Naive thymus-derived CD4-positive, alpha-beta T cell (primary cell): ENCODE measurements at places on chromosomes 7 and 10.

DNA sequence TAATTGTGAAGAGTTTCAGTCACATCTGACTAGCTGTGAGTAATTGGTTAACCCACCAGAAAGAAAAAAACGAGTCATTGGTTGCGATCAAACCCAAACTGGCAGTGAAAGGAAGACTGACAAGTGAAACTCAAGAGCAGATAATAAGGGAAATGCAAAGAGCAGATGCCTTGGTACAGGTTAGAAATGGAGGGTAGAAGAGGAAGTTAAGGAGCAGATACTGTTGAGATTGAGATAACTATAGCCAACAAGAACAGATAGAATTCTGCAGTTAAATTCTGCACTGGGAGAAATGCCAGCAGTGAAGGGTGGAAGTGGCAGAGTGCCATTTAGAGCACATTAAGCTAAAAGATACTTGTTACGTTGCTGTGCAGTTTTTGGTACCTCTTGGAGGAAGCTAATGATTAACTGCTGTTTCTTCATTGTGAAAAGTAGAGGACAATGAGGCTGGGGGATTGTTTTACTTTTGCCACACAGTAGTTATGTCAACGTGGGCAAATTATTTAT, 65.8 kb downstream of the CDK13 start:
- no peak for DNase-seq

DNA sequence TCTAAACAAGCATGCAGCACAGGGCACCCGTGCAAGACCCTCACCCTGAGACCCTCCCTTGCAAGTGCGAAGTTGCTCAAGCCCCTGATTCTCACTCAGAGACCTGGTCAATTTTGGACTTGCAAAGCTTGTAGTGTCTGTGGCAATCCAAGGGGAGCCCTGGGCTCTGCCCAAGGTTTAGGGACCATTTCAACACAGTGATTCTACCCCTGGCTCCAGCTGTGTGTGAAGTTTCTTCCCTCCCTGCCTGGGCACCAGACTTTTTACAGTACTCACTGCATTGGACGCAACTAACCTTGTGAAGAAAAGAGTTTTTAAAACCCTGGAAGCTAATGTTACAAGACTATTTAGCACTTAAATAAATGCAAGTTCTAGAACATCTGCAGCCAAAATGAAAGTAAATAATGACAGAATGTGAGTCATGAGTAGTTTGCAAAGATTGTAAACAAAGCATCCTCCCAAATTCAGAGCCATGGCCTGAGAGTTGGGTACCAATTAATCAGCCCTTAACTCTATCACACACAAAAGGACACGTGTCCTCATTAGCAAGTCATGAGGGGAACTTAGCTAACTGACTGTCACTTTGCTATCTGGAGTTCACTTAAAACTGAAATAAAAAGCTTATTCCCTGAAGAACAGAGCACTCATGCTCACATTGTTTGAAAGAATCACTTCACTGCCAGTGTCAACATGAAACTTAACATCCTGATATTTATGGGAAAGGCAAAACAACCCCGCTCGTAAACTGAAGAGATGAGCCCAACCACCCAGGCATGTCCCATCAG, 48.1 kb downstream of the RGS10 start:
- no peak for DNase-seq

GRCh38 chr10:23448802-23449570, 10.1 kb downstream of the OTUD1 start:
- DNase-seq: peak; percentile 54

DNA sequence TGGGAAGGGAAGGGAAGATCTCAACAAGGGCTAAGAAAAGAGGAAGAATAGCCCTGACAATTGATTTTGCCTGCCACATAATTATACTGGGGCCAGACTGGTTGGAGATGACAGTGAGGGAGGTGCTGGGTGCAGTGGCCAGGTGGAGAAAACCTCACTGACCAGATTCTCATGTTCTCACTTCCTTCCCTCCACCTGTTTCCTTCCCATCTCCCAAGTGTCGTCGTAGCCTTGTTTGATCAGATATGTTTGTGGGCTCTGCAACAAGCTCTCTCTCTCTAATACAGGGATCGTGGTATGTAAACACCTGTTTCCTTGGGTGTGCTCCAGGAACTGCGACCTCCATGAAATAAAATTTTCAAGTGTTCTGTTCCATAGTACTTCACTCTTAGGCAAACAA, 60.2 kb downstream of the VCL start:
- DNase-seq: no peak

DNA sequence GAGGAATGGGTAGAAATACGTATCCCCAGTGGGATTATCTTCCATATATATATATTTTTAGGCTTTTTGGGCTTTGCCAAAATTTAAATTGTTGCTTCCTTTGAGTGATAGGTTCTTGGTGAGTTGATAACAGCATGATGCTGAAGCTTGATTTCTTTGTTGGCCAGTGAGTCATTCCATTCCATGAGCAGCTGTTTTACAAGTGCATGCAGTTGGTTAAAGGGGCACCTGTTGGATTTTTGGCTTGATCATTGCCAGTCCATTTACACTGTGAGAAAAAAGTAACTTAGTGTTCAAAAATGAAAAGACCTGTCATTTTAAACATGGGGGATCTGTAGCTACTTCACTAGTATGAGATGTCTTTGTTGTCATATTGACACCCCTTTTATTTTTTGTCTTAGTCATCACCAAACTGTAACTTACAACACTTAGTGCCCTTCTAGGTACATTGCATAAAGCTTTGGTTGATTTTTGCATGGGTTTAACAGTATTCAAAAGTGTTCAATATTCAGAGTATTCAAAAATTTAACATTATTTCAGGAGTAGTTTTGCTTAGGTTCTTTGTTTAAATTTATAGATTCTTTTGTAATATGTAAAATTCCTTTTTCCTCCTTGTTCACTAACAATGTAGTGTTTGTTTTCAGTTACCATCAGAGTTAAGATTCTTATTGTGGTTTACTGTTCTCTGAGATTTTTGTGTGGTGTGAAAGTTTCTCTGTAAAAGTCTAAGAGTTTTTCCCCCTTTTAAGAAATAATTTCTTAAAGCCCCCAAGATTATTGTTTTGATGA, 8.8 kb downstream of the AKAP9 start:
- no peak for DNase-seq

DNA sequence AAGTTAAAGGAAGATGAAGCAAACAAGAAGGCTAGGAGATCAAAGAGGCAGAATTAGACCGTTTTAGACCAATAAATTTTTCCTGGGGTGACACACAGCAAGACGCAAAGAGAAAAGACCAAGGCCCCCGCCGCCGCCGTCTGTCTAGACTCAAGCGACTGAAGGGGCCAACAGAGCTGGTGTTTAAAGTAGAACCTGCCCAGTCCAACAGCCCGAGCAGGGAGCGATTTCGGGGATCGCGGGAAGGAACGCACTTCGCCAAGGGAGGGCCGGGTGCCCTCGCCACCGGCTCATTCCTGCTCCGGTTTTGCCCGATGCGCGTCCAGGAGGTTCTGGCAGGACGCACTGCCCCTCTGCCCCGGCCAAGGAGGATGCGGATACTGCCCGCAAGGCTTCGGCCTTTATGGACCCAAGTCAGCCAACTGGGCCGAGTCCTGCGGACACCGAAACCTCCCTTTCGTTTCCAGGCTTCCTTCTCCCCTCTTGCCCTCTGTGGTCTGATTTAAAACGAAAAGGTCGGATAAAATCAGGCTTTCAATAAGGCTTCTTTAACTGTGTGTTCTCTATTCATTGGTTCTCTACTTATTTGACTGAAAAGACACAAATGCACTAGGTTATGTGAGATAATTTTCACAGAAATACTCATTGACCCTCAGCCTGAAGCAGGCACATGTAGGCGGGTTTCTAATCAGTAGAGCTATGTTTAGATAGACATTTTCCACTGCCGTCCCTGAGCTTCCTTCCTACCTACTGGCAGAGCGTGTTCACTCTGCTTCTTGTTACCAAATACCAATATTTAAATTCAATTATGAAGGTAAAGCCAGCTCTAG, 2.2 kb upstream of the HOXA7 start:
- no peak for DNase-seq

DNA sequence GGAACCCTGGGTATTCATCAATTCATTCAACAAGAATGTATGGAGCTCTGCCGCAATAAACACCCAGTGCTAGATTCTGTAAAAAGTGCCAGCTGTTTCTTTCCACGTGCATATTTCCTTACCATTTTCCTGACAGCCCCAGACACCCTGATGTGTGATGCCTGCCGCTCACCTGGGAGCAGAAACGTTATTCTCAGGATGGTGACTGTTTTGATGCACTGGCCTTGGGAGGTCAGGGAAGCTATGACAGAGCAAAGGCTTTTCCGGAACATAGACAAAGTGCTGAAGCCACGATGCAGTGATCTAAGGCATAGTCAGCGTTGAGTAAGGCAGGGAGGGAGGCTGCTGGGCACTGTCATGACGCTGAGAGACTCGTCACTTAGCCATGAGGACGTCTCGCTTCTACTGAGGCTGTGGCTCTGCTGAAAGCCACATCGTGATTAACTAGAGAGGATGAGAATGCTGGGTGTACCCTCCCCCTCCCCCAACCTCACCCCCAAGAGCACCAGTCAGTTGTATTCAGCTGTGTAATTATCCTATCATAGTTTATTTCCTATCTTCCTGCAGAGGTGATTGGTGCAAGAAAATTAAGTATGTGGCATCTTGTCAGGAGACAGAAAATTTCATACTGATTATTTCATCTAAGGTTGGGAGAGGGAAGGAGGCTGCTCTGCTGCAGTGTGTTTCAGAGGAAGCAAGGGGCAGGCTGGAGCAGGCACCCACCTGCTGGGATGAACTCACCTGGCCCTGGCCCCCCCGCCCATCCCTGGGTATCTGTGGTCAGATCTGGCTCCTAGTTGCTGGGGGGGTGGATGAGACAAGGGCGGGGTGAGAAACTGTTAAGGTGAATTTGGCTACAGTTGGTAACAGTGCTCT, 48.8 kb upstream of the SMNDC1 start:
- DNase-seq: no peak

- peak; percentile 17 for DNase-seq
Observed at GRCh38 chr7:3722396-3722922, 421.4 kb downstream of the SDK1 start.

- no peak for DNase-seq
Observed at GRCh38 chr10:95445223-95445836, 115.8 kb downstream of the SORBS1 start.

DNA sequence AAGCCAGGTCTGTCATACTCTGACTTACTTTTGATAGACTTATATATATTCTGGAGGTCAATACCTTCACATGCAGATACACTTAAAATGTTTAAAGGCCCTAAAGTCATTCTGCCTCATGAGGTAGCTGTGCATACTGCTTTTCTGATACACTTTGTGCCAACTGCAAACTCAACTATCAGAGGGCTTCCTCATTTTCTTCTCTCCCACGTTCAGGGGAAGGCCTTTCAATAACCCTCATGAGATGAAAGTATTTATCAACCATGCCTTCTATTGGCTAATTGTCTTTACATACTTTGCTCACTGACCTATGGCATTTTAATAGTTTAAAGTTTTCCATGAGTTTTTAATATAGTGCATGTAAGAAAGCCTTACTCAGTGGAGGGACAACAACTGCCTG, 112.7 kb upstream of the AMPH start:
- DNase-seq: no peak

- peak; percentile 52 for DNase-seq
Observed at GRCh38 chr10:100826983-100827818, 81.8 kb downstream of the PAX2 start.

DNA sequence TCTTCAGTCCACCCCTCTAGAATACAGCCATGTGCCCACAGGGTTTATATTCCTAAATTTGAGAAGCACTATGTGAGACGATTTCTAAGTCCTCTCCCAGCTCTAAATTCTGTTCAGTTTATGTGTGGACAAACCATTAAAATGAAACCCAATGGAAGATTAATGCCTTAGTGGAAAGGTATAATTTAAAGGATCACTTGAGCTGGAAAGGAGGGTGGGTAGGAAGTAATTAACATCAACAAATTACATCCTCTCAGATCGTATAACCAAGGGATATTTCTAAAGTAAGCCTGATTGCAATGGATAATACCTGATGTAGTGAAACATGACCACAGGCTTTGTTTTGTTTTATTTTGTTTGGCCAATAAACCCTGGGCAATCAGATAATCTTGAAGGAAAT, 511.0 kb upstream of the COBL start:
- no peak for DNase-seq

- DNase-seq: no peak
Observed at GRCh38 chr7:100191775-100192174, 14.1 kb downstream of the STAG3 start.

DNA sequence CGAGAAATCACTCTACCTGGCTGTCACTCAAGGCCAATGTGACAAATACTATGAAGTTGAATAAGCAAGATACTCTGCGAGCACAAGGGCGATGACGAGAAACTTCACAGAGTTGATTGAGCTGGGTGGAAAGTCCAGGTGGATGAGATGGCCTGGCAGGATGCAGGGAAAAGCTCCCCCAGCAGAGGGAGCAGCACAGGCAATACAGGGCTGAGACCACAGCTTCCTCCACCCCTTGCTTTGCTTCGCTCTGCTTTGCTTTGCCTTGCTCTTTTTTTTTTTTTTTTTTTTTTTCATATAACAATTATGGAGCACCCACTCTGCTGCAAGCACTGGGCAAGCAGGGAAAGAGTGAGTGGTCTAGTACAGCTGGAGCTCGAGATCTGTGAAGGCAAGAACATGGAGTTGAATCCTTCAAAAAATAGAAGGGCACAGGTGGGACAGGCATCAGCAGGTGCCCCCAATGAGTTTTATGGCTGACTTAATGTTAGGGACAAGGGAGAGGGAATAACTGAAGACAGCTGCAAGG, 88.3 kb downstream of the CABCOCO1 start:
- peak; percentile 58 for DNase-seq

DNA sequence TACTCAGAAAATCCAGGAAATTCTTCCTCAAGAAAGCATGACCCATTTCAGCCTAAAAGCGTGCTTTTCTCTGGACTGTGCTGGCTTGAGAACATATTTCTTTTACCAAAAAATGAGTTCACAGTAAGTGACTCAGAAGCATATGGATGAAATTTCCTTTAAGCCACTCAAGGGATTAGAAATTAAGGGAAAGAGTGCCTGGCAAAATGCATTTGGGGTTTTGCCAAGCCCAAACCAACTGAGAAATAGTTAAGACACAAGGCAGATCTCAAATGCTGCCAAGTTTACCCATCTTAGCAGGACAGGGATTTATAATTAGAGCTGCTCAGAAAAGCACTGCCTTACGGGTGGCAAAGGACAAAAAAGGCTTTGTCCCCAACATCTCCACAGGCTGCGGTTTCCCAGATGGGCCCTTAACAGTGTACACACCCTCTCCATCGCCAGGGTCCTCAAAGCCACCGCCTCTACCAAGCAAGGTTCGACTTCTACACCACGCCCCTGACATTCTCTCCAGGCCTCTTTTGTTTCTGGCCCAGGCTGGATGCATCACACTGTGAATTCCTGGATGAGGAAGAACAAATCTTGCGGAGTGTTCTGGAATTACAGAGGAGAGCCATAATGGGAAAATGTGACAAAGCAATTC, 30.1 kb upstream of the CDHR3 start:
- no peak for DNase-seq

DNA sequence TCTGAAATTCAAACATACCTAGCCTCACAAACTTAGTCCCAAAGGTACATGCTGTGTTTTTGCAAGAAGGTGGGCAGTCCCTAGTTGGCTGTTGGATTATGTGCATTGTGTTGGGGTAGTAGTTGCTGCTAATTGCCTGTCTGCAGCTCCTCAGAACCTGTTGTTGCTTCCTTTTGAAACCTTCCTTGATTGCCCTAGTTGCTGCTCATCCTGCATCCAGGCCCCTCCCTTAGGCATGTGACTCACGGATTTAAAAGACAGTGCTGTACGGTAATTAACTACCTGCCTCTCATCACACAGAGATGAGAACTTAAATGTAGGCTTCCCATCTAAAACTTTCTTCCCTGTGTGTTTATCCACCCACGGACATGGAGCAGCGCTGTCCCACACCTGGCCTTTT, 67.7 kb downstream of the BMPR1A start:
- DNase-seq: no peak
